ENCODE measurements at places on chromosomes 11 and 22.
A peak's percentile ranks its signal among the peaks of the same experiment; 100 is the strongest.

- DNase-seq, result no peak
Measured at GRCh38 chr22:46911346-46911745, 148.9 kb downstream of the TBC1D22A start.

GRCh38 chr11:43736502-43737200 lies 56.1 kb downstream of the HSD17B12 start:
- no peak for DNase-seq

DNA sequence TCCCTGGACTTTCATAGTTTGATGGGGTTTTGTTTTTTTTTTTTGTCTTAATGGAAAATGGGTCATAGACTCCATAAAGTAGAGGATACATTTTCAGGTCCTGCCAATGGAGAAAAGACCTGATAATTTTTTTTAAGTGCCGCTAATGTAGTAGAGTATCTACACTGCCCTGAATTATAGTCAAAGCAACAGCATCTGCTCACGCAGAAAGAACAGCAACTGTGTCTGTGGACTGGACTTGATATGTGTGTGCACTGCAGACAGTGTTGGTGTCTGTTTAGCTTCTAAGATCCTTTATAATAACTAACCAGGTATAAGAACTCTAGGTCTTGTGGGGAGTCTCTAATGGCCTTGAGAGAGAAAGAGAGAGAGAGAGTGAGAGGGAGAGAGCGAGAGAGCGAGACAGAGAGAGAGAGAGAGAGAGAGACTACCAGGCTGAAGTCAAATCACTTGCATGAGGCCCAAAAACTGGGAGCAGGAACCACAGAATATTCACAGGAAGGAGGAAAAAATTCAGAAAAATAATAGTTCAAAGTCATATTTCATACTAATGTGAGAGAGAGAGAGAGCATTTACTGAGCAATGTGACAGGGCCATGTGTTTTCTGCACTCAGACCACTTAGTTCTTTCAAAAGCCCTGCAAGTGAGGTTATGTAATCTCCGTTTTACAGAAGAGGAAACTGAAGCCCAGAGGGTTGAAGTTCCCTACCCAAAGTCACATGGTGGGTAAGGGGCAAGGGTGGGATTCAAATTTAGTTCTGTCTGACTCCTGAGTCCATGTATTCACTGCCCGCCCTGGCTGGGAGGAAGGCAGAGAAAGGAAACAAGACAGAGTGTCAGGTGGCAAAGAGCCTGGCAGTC lies 8.6 kb upstream of the MIAT start:
- DNase-seq, result no peak

DNA sequence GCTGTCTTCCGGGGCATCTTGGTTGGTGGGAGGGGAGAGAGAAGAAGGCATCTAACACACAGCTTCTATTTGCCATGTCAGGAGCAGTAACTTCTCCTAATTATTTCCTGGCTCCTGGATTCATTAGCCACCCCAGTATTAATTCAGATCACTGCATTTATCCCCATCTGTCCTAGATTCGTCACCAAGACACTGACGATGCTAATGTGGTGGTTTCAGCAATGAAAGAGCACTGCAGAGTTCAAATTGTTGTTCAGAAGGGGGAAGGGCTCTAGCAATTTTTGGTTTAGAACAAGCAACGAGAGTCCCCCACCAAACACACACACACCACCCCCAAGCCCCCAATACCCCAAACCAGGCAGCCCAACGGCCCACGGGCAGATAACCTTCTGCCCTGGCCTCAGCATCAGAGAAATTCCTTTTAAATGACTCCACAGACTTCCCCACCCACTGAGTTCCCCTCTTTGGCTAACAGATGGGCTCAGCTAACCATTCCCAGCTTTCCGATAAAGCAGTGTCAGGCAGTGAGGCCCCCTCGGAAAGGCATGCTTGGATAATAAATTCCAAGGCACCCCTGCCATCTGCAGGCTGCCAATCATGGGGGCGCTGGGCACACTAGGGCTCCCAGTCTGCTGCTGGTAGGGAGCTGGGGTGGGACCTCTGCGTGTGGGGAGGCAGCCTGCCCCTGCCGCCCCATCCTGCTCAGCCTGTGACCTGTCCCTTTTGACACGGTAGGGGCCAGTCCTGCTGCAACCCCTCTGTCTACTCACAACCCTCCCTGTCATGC lies 453.5 kb downstream of the MIAT start:
- DNase-seq, result peak; percentile 95

GRCh38 chr11:71913756-71914526 lies 14.5 kb downstream of the XNDC1N start:
- DNase-seq, result no peak

GRCh38 chr11:134359646-134360045 lies 27.9 kb downstream of the GLB1L2 start:
- no peak for DNase-seq

- DNase-seq, result no peak
Measured at GRCh38 chr11:12100841-12101242, 9.5 kb upstream of the MICAL2 start.

DNA sequence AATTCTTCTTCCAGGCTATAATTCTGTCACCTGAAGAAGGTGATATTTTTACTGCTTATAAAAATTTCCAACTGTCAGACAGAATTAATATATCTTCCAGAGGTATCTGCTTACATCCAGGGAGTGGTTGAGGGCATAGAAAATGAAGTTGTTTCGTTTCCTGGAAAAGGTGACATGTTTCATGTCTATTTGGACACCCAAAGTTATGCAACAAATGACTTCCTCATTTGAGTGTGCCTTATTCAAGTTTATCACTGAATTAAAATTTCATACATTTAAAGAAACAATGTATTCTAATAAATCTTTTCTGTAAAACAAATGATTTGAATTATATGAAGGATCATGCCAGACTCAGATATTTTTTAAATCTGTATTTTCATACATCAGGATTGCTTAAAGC lies 8.5 kb upstream of the GRAMD1B start:
- DNase-seq, result no peak

GRCh38 chr11:134599299-134599771 lies 187.3 kb upstream of the B3GAT1 start:
- no peak for DNase-seq

DNA sequence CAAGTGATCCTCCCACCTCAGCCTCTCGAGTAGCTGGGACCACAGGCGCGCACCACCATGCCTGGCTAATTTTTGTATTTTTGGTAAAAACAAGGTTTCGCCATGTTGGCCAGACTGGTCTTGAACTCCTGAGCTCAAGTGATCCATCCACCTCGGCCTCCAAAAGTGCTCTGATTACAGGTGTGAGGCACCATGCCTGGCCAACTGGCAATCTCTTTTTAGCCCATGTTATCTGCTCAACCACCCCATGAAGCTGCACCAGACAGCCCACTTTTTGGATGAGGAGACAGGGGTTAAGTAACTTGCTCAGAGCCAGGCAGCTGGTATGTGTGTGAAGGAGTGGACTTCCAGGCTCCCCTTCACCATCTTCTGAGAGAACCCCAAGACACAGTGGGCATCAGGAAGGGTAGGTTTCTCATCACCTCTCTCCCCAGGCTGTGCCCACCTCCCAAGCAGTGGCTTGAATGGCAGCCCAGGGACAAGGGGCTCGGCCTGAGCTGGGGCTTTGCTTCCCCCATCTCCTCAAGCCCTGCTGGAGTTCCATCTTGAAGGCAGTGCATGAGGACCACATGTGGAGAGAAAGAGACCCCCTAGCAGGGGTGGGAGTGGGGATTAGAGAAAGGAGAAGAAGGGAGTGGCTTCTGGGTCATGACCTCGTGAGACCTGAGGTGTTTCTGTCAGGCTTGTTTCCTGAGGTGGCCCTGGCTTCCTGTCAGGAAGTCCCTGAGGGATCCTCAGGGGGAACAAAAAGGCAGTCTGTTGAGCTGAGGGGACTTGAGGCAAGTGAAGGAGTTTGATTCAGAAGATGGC lies 87.5 kb upstream of the PARVA start:
- no peak for DNase-seq

- no peak for DNase-seq
Measured at GRCh38 chr11:79129702-79130101, 311.1 kb downstream of the TENM4 start.

GRCh38 chr22:20955548-20955947 lies 11.5 kb upstream of the AIFM3 start:
- DNase-seq, result no peak

DNA sequence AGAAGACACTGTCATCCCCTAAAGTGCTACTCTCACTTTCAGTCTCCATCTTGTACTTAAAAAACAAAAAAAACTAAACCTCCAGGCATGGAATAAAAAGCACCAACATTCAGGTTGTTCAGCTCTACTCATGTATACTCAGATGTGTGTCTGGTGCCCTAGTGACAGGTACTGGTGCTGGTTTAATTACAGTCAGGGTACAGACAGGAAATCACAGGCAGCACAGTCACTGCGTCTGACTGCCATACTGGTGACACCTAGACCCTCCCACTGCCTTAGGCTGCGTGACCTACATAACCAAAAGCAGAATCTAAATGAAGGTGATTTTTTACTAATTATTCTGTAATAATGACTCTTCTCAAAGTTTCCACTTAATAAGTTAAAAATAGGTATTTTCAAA lies at the start of gene ARHGAP32:
ARHGAP32 (minus strand) TSS at position 176 of the 400 bp plus-strand sequence; CDS start at position 49, 127 bp downstream.
- no peak for DNase-seq

- DNase-seq, result no peak
Measured at GRCh38 chr11:19984048-19984742, 176.1 kb downstream of the DBX1 start.

- no peak for DNase-seq
Measured at GRCh38 chr22:29093501-29094300, 20.9 kb downstream of the KREMEN1 start.
